OCI-M1 (cell line): ENCODE measurements at places on chromosomes 2 and 18.

GRCh38 chr2:119242276-119243119 is 18.9 kb downstream of the STEAP3 start:
- no peak for DNase-seq

GRCh38 chr2:20501974-20502373 is 55.1 kb downstream of the RHOB start:
- DNase-seq: peak; percentile 56

GRCh38 chr18:80244956-80245730 is 2.2 kb downstream of the PARD6G start:
- DNase-seq: no peak

DNA sequence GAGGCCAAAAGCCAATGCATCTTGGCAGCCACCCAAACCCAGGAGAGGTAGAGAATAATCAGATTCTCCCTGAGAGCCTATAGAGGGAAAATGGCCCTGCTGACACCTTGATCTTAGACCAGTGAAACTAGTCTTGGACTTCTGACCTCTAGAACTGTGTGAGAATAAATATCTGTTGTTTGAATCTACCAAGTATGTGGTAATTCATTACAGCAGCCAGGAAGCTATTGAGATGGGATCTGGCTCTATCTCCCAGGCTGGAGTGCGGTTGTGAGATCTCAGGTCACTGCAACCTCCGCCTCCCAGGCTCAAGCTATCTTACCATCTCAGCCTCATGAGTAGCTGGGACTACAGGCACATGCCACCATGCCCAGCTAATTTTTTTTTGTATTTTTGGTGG is 567.2 kb downstream of the MBD2 start:
- no peak for DNase-seq

GRCh38 chr18:68721681-68722583 is 7.0 kb upstream of the TMX3 start:
- DNase-seq: peak; percentile 81

GRCh38 chr2:33373986-33374385 is 102.5 kb upstream of the RASGRP3 start:
- DNase-seq: no peak

- no peak for DNase-seq
Observed at GRCh38 chr2:119734047-119734446, 25.7 kb upstream of the PTPN4 start.

DNA sequence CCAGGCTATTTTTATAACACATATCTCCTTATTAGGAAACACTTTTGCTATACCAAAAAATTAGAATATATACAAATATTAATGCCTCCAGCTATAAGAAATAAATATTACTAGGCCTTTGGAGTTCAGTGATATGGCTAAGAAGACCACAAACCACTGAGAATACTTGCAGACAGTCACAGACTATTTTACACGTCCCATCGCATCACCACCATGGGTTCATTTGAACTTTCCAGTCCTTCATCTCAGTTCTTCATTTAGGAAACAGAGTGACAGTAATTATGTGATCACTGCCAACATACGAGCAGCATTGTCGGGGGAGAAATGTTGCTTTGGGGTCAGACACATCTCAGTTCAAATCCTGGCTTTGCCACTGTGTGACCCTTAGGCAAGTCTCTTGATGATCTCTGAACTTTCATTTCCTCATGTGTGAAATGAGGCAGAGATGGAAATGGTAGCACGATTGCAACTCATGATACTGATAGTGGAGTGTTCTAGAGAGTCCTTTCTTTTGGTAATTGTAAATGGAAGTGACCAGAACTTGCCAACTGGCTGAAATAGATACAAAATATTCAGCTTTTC is 138.9 kb upstream of the NRP2 start:
- DNase-seq: peak; percentile 3

DNA sequence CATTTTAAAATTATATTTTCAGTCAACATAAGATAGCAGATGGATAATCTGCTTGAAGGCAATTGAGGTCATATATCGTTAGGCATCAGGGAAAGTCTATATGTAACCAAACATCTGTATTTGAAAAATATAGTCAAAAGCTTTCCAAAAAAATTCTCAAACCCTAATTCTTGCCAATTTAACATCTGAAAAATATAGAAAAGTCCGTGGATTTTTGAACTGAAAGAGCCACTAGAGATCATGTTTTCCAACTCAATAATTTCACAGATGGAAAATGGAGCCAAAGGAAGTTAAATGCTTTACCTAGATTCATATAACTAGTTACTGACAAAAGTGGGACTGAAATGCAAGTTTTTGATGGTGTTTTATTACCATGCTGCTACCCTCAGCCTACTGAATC is 185.1 kb upstream of the ZNF804A start:
- DNase-seq: no peak
